KG1 (cell line): ENCODE measurements at places on chromosomes 7 and 10.

- no peak for DNase-seq
Observed at GRCh38 chr10:91557651-91558111, 75.2 kb downstream of the PPP1R3C start.

GRCh38 chr7:123849855-123850254 is 4.9 kb downstream of the HYAL4 start:
- no peak for DNase-seq

- DNase-seq: no peak
Observed at GRCh38 chr10:113108194-113108835, 158.3 kb downstream of the TCF7L2 start.

- DNase-seq: no peak
Observed at GRCh38 chr7:9091282-9091681, 657.9 kb downstream of the NXPH1 start.

GRCh38 chr7:129769400-129769774 is 157.9 kb downstream of the NRF1 start:
- no peak for DNase-seq

DNA sequence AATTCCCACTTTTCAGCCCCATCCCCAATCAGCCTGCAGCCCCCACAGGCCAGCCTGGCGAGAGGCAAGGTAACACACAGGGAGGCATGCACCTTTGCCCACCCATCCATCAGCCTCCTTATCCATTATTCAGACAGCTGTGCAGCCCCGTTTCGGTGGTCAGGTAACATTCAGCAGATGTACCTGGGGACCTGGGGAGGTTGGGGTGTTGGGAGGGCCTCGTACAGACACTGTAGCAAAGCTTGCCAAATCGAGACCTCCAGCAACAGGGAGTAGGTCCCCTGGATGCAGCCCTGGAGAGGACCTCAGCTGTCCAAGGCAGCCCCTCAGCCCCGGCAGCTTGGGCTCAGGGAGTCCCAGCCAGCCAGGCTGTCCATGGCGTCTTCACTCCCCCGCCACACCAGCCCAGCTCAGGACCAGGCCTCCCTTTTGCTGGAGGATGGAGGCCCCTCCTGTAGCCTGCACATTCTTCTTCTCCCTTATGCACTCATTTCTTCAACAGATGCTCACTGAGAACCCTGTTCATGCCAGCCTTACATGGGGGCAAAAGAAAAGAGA is 8.5 kb upstream of the DRGX start:
- DNase-seq: no peak

DNA sequence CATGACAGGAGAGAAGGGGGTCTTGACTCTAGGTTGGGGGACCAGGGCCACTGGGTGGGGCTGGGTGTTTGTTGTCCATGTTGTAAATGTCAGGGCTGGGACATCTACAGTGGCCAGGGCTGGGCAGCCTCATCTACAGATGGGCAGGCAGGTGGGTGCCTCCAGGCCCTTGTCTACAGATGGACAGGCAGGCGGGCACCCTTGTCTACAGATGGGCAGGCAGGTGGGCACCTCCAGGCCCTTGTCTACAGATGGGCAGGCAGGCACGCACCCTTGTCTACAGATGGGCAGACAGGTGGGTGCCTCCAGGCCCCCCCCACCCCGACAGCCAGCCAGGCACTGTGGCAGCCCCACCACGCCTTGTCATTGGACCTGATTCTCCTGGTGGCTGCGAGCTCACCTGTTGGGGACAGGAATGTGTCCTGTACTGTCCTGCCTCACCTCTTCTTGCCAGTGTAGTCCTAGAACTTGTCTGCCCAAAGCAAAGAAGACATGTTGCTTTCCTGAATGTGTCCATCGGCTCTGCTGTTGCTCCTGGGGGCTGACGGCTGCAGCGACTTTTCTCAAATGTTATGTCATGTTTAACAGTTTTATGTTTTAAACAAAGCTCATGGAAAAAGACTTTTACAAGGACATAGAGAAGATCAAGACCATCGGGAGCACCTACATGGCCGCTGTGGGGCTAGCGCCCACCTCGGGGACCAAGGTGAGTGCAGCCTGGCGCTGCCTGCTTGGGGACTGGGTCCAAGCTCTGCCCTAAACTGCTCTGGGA is 129.9 kb downstream of the ADCY1 start:
- no peak for DNase-seq

- no peak for DNase-seq
Observed at GRCh38 chr7:45588466-45588865, 14.3 kb downstream of the ADCY1 start.

DNA sequence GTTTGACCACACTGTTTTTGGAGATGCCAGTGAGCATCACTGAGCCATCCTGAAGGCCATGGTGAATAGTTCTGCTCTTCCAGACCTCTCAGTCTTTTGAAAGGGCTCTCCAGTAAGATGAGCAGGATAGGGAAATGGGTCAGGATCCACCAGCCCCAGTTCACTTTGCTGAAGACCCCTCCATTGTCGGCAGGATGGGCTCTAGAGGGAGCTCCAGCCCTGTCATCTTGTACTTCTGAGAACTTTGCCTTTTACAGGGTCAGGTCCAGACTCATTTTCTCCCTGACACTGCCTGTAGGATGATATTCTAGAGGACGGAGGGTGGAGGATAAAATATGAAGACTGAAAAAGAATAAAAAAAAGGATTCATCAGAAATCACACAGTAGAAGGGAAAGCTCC is 13.1 kb downstream of the LHFPL3 start:
- DNase-seq: no peak

- no peak for DNase-seq
Observed at GRCh38 chr7:11505471-11505985, 326.5 kb downstream of the THSD7A start.

- no peak for DNase-seq
Observed at GRCh38 chr10:10514797-10515196, 502.9 kb upstream of the CELF2 start.

GRCh38 chr7:69318794-69319193 is 279.5 kb upstream of the AUTS2 start:
- no peak for DNase-seq

- no peak for DNase-seq
Observed at GRCh38 chr10:100372415-100373297, 25.6 kb downstream of the SCD start.

GRCh38 chr10:49243139-49243538 is 54.9 kb upstream of the TMEM273 start:
- no peak for DNase-seq

GRCh38 chr7:150420987-150421674 is 29.3 kb upstream of the GIMAP8 start:
- peak; percentile 52 for DNase-seq

- DNase-seq: no peak
Observed at GRCh38 chr10:70403483-70404035, 386 bp upstream of the EIF4EBP2 start.

- no peak for DNase-seq
Observed at GRCh38 chr10:59435707-59436106, 73.4 kb upstream of the FAM13C start.

GRCh38 chr7:155799514-155799913 is 12.7 kb downstream of the SHH start:
- no peak for DNase-seq

DNA sequence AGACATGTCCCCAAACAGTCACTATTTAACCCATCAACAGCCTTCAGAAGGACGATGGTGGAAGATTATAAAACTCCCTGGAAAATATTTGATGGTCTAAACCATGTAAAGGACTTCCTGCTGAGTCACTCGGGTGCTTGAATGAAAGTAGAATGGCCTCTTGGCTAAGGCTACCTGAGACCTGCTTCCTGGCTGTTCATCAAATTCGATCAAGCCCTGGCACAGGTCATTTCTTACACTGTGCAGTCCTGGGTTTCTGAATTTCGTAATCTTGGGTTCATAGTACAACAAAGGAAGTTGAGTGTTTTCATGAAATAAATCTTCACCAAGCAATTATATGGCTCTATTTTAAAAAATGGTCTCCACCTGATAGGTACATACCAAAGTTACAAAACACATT is 260.3 kb upstream of the RNF32 start:
- DNase-seq: no peak

GRCh38 chr10:69051303-69051702 is 36.6 kb upstream of the SRGN start:
- DNase-seq: no peak

DNA sequence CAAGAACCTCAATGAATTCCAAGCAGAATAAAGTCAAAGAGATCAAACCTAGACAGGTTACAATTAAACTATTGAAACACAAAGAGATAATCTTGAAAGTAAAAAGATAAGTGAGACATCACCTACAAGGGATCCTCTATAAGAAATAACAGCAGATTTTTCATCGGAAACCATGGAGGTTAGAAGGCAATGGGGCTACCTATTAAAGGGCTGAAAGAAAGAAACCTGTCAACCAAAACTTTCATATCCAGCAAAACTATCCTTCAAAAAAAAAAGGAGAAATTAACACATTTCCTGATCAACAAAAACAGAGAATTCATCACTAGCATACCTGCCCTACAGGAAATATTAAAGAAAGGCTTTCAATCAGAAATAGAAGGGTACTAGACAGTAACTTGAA is 244.9 kb downstream of the ARHGAP12 start:
- no peak for DNase-seq

- no peak for DNase-seq
Observed at GRCh38 chr7:123888192-123888591, 36.8 kb upstream of the SPAM1 start.

- DNase-seq: no peak
Observed at GRCh38 chr10:112525200-112525599, 78.2 kb downstream of the VTI1A start.

DNA sequence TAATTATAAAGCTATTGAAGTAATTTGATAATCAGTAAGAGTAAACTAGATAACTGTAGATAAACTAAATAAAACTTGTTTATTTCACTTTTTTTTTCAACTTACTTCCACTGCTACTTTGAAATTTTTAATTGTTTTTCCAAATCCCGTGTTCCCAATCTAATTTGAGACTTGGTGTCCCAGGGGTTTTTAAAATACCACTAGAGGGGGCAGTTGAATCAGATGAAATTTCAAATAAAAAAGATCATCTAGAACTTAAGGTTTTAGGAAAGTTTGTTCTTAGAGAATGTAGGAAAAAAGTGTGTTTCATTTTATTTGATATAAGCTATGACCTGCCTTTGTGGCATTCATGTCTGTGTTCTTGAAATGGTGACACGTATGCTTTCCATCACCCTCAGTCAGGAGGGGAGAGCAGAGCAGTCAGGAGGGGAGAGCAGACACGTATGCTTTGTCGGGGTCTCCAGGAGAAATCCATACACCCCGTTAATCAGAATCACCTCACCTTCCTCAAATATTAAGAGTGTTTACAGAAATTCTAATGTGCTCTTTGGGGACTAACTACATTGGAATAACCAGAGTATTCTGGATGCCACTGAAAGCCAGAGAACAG is 49.9 kb downstream of the C10orf67 start:
- DNase-seq: no peak

DNA sequence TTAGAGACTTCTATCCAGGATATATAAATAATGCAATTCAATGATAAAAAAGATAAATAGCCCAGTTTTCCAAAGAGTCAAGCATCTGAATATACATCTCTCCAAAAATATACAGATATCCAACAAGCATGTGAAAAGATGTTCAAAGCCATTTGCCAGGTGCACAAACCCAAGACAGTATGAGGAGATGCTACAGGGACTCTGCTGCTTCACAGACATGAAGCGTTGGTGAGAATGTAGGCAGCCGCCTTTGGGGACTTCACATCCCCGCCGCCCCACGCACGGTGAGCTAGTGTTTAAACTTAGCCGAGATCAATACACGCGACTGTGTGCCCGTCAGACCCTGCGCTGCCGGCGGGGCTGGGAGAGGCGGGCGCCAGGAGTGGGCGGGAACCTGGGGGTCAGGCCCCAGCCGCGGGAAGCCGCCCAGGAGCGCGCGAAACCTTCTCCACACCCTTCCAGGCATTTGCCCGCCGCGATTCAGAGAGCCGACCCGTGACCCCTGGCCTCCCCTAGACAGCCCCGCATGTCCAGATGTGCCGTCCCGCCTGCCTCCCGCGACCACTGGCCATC is 927 bp upstream of the ALOX5 start:
- no peak for DNase-seq

DNA sequence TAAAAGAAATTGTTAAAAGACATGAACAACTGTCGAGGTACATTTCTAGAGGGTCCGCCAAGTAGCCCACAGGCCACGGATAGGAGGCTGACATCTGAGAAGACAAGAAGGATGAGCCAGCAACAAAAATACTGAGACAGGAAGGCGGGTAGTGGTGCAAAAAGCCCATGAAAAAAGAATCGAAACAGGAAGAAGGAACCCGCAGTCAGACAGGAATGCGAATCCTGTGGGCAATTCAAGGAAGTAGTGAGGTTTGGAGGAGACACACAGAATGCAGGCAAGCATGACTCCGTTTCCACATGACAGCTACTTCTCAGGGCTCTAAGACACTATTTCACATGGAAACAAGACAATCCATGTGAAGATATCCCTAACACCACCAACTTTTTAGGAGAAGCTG is 125.2 kb downstream of the DOCK4 start:
- DNase-seq: no peak

- DNase-seq: no peak
Observed at GRCh38 chr7:158094046-158094445, 493.6 kb downstream of the PTPRN2 start.

DNA sequence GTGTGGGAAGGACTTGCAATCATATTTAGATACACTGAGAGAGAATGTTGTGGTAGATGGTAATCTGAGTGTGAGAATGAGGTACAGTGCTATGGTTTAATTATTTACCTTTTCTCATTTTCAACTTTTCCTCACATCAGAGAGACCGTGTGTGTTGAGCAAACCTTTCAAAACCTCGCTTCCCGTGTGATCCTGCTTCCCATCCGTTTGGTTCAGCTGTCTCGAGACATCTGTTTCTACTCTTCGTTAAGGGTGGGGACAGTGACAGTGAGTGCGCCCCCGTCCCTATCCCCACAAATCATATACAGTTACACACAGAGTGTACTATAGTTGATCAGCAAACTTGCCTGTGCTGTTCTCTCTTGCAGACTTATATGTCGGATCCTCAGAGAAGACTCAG is 33.0 kb upstream of the NOBOX start:
- no peak for DNase-seq

GRCh38 chr7:100044718-100045117 is 4.9 kb upstream of the ZSCAN21 start:
- DNase-seq: no peak

- DNase-seq: no peak
Observed at GRCh38 chr7:42208572-42208971, 28.4 kb downstream of the GLI3 start.

DNA sequence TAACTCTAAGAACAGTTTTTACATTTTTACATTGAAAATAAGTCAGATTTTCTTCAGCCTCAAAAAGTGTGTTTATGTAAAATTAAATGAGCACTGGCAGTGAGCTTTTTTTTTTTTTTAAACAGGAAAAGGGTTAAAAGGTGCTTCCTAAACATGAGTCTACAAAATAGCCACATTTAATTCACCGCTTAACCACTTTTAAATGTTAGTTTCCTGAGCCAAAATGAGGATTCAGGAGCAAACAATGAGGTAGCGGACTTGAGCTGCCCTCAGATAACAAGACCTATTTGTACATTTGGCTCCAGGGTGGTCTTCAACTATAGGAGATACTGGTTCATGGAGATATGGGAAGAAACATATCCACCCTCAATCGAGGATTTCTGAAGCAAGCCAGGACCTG is 22.8 kb downstream of the AKR1C3 start:
- DNase-seq: peak; percentile 28
